ENCODE measurements at places on chromosomes 3 and 15. TPM values are rescaled to one million over a fixed set of nuclear protein-coding genes. Genes with fewer than 3 reads are reported as not detected.

GRCh38 chr15:86973284-86973844 lies 893.7 kb downstream of the AGBL1 start:
- H3K4me3 ChIP-seq: no peak overlapping the region
- no peaks in the 10 kb centered on the region for H3K4me1 ChIP-seq
- no peaks in the 10 kb centered on the region for H3K36me3 ChIP-seq

DNA sequence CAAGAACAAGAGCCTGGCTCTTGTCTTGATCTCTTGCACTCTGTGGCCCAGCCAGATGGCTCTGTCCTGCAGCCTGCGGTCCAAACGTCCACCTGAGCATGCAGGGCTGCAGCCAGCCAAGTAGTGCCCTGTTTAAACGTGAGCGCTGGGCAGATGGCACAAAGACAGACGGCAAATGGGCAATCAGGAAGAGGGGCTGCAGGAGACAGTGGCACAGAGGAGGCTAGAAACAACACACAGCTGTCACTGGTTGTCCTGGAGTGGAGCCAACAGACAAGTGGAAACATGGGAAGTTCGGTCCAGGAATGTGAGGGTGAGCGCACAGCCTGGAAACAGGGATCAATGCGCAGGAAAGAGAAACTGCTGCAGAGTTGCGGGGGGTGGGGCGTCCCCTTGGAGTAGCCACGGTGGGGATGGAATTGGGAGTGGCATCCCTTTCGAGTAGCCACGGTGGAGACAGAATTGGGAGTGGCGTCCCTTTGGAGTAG lies 10.7 kb upstream of the ZXDC start:
- no peak for DNase-seq
- no peak overlapping the region for H3K4me3 ChIP-seq
- H3K27ac ChIP-seq: no peak overlapping the region
- H3K36me3 ChIP-seq: no peaks in the 10 kb centered on the region

DNA sequence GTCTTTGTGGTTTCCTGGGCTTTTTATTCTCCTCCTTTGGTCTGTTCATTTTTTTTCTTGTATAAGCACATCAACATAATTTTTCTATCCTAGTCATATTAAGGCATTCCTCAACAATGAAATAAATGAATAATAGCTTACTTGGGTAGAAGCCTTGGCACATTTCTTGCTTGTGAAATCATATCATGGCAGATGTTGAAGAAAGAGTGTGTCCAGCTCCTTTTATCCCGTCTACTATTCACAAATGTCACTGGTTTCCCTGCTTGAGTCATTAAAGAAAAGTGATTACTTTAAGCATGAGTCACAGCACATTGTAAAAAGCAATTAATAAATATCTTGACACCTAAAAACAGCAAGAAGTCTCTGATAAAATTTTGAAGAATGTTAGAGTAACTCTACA lies 42.1 kb downstream of the MINAR1 start:
- H3K4me1 ChIP-seq: no peaks in the 10 kb centered on the region
- no peaks in the 10 kb centered on the region for H3K36me3 ChIP-seq
- H3K27ac ChIP-seq: no peak overlapping the region
- H3K27me3 ChIP-seq: no peaks in the 10 kb centered on the region
- no peak overlapping the region for H3K4me3 ChIP-seq
- no peak for DNase-seq

GRCh38 chr3:147572970-147573340 lies 163.8 kb downstream of the ZIC1 start:
- no peaks in the 10 kb centered on the region for H3K27me3 ChIP-seq
- H3K4me1 ChIP-seq: no peaks in the 10 kb centered on the region
- no peak overlapping the region for H3K27ac ChIP-seq
- H3K4me3 ChIP-seq: no peak overlapping the region

GRCh38 chr15:66071160-66071920 lies 182.2 kb downstream of the MEGF11 start:
- H3K36me3 ChIP-seq: no peaks in the 10 kb centered on the region
- no peak for DNase-seq
- no peak overlapping the region for H3K27ac ChIP-seq
- H3K4me3 ChIP-seq: no peak overlapping the region
- H3K27me3 ChIP-seq: no peaks in the 10 kb centered on the region

DNA sequence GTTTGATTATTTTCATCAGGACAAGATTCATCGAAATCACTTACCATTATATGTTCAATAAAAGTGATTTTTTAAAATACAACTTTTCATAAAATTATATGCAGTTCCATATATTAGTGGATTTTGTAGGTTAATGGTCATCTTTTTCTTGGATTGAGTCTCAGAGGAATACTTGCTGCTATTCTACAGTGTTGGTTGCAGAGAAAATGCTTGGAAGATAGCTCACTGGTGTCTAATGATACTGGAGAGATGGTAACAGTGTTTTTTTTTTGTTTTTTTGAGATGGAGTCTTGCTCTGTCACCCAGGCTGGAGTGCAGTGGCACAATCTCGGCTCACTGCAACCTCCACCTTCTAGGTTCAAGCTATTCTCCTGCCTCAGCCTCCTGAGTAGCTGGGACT lies 143.3 kb downstream of the TCF12 start:
- no peak for DNase-seq
- H3K27me3 ChIP-seq: no peaks in the 10 kb centered on the region
- H3K4me3 ChIP-seq: no peak overlapping the region
- H3K27ac ChIP-seq: no peak overlapping the region
- H3K4me1 ChIP-seq: no peaks in the 10 kb centered on the region

DNA sequence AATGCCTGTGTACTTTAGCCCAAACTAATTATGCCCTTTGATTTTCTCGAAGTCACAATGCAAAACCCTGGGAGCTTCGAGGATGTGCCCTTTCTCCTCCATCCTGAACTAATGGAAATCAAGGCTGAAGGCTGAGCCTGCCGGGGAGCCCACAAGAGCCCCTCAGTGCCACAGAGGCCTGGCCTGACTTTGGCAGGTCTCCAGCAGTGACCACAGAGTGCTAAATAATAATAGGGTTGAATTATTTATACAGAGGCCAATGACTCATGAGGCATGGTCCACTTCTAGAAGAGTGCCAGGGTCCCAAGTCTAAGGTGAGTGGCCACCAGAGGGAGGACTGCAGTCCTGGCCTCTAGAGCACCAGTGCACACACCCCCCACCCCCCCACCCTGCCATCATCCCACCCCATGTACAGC lies 19.1 kb upstream of the GLCE start:
- H3K36me3 ChIP-seq: no peaks in the 10 kb centered on the region
- H3K27me3 ChIP-seq: no peaks in the 10 kb centered on the region
- no peak for DNase-seq
- no peak overlapping the region for H3K4me3 ChIP-seq
- no peaks in the 10 kb centered on the region for H3K4me1 ChIP-seq

- no peak for DNase-seq
- H3K27me3 ChIP-seq: no peaks in the 10 kb centered on the region
- no peaks in the 10 kb centered on the region for H3K4me1 ChIP-seq
- H3K4me3 ChIP-seq: no peak overlapping the region
Measured at GRCh38 chr15:40702077-40702476, 7.1 kb downstream of the RAD51 start.

DNA sequence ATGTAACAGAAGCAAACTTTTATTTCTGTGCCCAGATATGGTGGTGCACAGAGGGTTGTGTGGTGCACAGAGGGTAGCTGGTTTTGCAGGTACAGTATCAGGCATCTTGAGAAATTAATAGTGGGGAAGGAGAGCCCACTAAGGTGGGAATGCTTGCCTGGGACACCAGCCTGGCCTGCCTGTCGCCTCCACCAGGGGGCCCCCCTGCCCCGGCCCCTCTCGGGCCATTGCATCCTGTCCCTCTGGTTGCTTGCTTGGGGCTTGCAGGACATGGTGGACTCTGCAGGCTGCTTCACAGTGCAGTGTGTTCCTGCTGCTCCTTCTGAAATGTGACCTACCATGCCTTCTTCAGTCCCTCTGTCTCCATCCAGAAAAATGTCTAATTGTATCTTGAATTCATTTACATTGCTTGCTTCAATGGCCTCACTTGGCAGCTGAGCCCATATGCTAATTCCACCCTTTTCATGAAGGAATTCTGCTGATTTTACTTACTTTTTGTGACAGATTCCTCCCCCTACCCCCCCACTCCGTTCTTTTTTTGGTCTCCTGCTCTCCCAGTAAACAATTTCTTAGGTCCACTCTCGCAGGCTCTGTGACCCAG lies 73.6 kb downstream of the EEFSEC start:
- H3K27ac ChIP-seq: no peak overlapping the region
- H3K4me1 ChIP-seq: no peaks in the 10 kb centered on the region
- no peaks in the 10 kb centered on the region for H3K36me3 ChIP-seq
- no peak overlapping the region for H3K4me3 ChIP-seq

DNA sequence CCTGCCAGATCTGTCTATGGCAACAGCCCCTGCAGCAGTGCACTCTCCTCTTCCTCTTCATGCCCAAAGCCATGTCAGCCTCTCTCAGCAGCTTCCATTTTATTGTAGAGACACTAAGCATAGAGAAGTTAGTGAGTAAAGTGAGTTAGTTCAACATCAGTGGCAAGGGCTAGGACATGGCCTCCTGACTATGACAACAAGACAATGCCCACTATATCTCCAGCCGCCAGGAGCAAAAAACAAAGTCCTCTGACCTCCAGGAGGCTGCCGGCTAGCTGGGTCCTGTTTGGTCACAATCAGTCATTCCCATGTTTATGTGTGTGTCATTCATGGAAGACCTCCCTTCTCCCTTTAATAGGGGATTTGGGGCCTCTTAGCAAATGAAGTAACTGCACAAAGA lies 14.9 kb downstream of the NR1I2 start:
- H3K27ac ChIP-seq: no peak overlapping the region
- H3K4me3 ChIP-seq: no peak overlapping the region
- H3K4me1 ChIP-seq: no peaks in the 10 kb centered on the region
- no peaks in the 10 kb centered on the region for H3K36me3 ChIP-seq
- H3K27me3 ChIP-seq: no peaks in the 10 kb centered on the region
- no peak for DNase-seq

DNA sequence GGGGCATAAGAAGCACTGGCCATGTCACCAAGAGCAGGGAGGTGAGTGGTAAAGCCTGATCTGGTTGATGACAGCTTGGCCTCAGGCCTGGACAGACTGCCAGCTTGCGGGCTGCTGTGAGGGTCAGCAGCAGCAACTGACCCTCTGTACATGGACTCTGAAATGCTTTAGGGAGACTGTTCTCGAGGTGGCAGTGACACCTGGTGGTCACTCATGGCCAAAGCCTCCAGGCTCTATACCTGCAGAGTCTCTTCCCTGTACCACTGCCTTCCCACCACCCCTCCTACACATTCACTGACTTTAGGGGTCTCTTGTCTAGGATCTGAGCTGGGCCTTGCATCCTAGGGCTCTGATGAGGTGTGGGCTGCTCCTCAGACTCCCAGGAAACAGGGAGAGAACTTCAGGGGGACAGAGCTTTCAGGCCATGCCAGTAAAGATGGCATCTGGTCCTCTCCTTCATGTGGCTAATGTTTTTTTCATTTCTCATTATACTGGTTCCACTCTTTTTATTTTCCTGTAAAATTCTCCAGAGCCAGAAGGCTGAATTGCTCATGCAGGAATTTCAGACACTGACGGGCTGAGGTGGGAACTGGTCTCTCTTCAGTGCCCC lies 17.2 kb upstream of the TIMP4 start:
- H3K27me3 ChIP-seq: no peaks in the 10 kb centered on the region
- H3K4me3 ChIP-seq: no peak overlapping the region
- H3K27ac ChIP-seq: no peak overlapping the region
- DNase-seq: peak; percentile 68
- no peaks in the 10 kb centered on the region for H3K4me1 ChIP-seq

- no peak for DNase-seq
- H3K4me3 ChIP-seq: no peak overlapping the region
- H3K27me3 ChIP-seq: peaks cover 9% of the 10 kb centered on the region
- H3K27ac ChIP-seq: no peak overlapping the region
- H3K36me3 ChIP-seq: no peaks in the 10 kb centered on the region
Measured at GRCh38 chr15:40287505-40287904, 4.6 kb upstream of the ANKRD63 start.

GRCh38 chr3:177781686-177782161 lies 584.4 kb upstream of the TBL1XR1 start:
- no peaks in the 10 kb centered on the region for H3K36me3 ChIP-seq
- H3K27ac ChIP-seq: peak overlapping the region; percentile 59
- peak; percentile 75 for DNase-seq
- H3K4me3 ChIP-seq: no peak overlapping the region

DNA sequence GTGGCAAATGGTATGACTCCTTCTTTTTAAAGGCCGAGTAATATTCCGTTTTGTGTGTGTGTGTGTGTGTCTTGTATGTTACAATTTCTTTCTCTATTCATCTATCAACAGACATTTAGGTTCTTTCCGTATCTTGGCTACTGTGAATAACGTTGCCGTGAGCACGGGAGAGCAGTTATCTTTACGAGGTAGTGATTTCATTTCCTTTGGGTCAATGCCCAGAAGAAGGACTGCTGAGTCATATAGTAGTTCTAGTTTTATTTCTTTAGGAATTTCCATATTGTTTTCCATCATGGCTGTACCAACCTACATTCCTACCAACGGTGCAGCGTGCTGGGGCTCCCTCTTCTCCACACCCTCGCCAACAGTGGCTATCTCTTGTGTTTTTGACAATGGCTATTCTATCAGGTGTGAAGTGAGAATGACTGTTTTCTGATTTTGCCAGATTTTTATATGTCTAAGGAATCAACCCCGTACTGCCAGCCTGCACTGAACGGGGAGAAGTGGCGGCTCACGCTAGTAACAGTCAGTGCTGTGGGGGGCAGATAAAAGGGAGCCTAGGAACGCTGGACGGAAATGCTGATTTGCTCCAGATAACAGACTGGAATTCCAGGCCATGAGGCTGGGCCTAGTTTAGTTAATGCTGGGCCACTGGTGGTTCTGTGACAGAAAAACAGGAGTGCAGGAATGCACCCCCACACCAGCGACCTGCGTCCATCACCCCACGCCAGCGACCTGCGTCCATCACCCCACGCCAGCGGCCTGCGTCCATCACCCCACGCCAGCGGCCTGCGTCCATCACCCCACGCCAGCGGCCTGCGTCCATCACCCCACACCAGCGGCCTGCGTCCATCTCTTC lies 168.1 kb downstream of the XXYLT1 start:
- H3K27me3 ChIP-seq: no peaks in the 10 kb centered on the region
- peak overlapping the region; percentile 43 for H3K27ac ChIP-seq
- no peak overlapping the region for H3K4me3 ChIP-seq
- no peaks in the 10 kb centered on the region for H3K36me3 ChIP-seq

- H3K27ac ChIP-seq: no peak overlapping the region
- no peaks in the 10 kb centered on the region for H3K27me3 ChIP-seq
- no peak for DNase-seq
- H3K36me3 ChIP-seq: no peaks in the 10 kb centered on the region
- no peak overlapping the region for H3K4me3 ChIP-seq
Measured at GRCh38 chr3:118001380-118001779, 1033.3 kb downstream of the IGSF11 start.

The BTLA gene
- not detected for polyA plus RNA-seq

The ROBO1 gene
- 2.1 TPM for polyA plus RNA-seq

The OXTR gene
- polyA plus RNA-seq: 0.39 TPM

The FBXL2 gene
- 10.8 TPM for polyA plus RNA-seq

The MESP1 gene
- 6.0 TPM for polyA plus RNA-seq

The DUOX1 gene
- 0.26 TPM for polyA plus RNA-seq

The FOXB1 gene
- not detected for polyA plus RNA-seq

The SAMMSON gene
- polyA plus RNA-seq: not detected

The ZSCAN2 gene
- polyA plus RNA-seq: 11.4 TPM

All from kidney (tissue), 22 donors.